ENCODE measurements at places on chromosomes 4 and X.

DNA sequence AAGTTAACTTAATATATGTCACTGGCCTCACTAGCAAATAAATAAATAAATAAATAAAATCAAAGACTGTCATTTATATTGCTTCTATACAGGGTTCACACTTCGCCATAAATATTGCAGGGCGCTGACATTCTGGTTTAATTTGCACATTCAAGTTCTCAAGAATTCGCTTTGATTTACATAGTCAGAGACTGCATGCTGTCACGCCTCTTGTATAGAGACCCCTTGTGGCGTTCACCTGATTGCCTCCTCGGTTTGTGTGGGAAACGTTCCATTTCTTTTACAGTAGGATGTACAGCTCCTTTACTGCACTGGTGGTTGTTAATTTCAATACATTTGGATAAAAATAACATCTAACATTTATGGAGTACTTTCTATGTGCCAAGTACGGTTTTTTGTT, 71.3 kb upstream of the ADGRG2 start:
- no peak for DNase-seq

- DNase-seq = no peak
Observed at GRCh38 chrX:9765737-9766097, at the start of gene GPR143. Gene GPR143, minus strand, starts transcription at chrX:9765847. Its CDS starts 30 bp downstream, at chrX:9765817.

GRCh38 chrX:140091125-140091886, 126.0 kb upstream of the CXorf66 start:
- DNase-seq = peak; percentile 83

GRCh38 chrX:149010853-149011224, 494.3 kb downstream of the IDS start:
- DNase-seq = no peak

GRCh38 chrX:40156470-40157227, 58.9 kb upstream of the BCOR start:
- DNase-seq = no peak

DNA sequence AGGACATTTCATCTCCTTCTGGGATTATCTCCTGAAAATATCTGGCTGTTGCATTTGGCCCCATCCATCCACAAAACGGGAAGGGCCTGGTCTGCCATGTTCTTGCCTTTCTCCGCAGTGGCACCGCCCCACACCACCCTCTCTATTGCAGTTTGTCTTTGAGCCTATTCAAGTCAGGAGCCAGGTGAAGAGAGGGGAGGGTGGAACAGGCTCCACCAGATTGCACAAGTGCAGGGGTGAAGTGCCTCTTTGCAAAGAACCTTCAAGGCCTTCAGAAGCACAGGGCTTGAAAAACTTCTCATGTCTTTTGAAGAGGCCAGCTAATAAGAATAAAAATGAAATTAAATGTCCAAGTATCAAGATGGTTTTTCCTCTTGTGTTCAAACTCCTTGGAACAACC, 28.7 kb downstream of the RS1 start:
- no peak for DNase-seq

- no peak for DNase-seq
Observed at GRCh38 chr4:85790582-85790981, 315.6 kb downstream of the ARHGAP24 start.

DNA sequence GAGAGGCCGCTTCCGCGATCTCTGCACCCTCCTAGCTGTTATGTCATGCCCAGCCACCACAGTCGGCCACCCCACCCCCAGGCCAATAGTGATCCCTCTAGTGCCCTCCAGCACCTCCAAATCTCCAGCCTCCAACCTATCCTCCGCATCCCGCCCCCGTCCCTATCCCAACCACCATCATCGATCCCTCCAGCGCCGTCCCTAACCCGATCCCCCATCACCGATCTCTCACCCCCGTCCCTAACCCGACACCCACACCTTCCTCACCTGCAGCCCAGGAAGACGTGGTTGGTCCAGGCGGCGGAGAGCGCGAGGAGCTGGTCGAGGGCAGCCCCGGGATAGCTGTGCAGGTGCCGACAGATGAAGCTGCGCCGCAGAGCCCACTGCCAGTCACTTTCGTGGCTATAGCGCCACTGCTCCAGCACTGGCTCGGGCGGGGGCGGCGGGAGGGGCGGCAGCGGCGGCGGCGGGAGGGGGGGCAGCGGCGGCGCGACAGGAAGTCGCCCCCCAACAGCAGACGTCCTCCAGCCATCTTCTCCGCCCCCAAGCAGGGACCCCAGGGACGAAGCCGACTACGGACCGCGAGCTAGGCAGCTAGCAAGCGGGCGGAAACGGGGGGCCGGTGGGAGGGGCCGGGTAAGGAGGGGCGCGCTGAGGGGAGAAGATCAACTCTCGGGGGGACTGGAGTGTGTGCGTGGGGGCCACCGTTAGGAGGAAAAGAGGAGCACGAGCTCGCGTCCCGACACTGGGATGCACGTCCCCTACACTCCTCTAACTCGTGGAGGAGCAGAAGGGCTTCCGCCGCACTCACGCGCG, 552 bp downstream of the NKRF start:
- DNase-seq = no peak

DNA sequence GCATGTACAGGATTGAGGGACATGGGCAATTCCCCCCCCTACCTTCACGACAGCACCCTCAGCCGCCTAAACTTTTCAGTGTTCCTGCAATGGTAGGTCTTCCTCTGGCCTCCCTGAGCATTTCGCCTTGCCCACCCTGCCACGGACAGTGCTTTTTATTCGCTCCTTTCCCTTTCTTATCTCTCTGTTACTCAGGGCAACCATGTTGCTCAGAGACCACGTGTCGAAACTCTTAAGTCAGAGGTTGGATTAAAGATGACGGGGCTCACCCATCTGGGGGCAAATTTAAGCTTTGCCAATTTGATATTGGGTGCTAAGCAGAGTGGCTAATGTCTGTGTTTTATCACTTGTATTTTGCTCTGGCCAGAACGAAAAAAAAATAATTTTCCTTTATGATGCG, 20.4 kb downstream of the TENM3 start:
- DNase-seq = peak; percentile 34

DNA sequence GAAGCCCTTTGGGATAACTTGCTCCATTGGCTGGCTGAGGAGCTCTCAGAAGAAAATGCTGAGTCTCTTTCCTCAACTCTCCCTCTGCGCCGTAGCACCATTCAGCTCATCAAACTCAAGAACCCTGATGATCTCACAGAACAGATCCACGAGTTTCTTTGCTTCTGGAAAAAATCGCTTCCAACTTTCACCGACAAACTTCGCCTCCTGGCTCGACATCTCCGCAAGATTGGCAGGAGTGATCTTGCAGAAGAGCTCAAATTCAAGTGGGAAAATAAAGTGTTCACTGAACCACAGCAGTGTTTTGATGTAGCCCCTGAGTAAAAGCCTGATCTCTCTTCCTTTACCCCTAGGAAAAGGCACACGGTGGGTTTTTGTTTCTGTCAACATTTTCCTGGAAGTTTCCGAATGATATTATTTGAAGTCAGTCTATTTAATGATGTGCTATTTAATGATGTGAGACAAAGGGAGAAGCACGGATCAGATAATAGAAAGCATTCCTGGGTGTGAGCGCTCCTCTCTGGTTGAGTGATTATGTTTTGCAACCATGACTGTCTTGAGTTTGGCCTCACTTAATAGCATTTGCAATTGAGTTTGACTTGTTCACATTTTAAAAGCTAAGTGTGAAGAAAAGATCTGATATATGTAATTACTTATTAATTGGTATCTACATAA, 62.2 kb downstream of the DTHD1 start:
- no peak for DNase-seq

GRCh38 chr4:70801265-70801809, 38.4 kb downstream of the GRSF1 start:
- no peak for DNase-seq

DNA sequence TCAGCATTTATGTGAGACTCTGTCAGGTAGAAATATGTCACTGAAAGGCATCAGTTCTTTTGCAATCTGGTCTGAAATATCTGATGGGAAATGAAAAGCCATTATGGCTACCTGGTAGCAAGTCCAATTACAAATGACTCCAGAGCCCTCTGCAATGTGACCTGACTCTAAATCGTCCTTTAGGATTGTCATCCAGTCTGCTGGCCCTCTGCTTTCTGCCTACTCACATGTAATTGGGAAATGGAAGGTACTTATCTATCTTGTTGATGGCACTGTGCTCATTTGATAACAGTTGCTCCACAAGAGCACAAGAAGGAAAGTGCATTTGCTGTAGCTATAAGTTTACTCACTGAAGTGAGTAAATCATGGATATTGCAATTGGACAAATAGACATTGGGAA, 799.8 kb downstream of the RAPGEF2 start:
- no peak for DNase-seq

GRCh38 chr4:8101213-8102075, 57.2 kb downstream of the ABLIM2 start:
- peak; percentile 88 for DNase-seq

GRCh38 chr4:6200011-6200921, at the start of gene JAKMIP1:
Gene JAKMIP1, minus strand, starts transcription at chr4:6200549. Its CDS starts 87,699 bp downstream, at chr4:6112850.
- peak; percentile 84 for DNase-seq

GRCh38 chr4:142405695-142406498, 440.2 kb downstream of the INPP4B start:
- no peak for DNase-seq

DNA sequence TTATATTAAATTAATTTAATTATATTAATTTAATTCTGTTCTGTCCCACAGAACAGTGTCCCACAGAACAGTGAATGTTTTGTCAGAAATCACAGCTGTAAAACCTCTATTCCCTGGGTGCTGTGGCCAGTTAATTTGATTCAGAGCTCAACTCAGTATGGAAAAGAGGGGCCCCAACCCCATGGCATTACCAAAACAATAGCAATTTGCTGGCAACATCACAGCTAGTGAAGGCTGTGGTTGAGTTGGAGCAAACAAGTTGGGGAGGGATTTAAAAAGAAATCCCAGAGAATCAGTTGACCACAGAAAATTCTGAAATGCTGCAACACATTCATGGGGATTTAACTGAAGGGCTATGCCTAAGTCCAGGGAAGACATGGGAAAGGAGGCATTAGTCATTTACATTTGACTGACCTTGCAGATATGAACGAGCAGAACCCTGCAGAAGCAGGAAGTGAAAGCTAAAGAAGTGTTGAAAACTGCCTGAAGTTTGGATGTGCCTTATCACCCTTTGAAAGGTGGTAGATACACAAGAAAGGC, 30.1 kb downstream of the PDHA2 start:
- DNase-seq = no peak

GRCh38 chr4:124945422-124945821, 232.9 kb upstream of the ANKRD50 start:
- DNase-seq = no peak

DNA sequence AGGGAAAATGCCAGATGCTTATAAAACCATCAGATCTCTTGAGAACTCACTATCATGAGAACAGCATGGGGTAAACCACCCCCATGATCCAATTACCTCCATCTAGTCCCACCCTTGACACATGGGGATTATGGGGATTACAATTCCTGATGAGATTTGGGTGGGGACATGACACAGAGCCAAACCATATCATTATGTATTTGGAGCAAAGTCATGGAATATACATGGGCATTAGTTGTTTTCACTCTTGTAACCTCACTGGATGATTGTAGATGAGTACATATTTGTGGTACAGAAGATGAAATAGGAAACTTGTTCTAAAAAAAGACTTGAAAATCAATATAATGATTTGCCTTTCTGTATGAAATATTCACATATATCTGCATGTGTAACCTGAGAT, 674.5 kb upstream of the BOD1L1 start:
- no peak for DNase-seq

DNA sequence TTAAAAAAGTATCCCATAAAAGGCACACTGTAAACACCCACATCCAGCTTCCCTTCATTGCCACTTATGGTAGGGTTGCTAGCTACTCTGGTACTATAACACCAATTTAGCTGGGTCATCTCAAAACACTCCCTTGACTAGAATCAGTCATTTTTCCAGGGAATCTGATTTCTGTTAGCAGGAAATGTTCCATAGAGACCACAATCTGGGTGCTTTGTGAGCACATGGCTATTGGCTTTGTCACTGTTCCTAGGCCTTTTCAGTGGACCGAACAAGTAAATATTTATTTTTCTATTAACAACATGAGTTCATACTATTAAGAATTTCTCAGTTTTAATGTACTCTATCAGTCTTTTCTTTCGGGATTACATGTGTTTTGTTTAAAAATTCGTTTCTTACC, 404.7 kb upstream of the GNPDA2 start:
- DNase-seq = no peak

- DNase-seq = no peak
Observed at GRCh38 chrX:53412446-53412845, 10.0 kb downstream of the SMC1A start.

DNA sequence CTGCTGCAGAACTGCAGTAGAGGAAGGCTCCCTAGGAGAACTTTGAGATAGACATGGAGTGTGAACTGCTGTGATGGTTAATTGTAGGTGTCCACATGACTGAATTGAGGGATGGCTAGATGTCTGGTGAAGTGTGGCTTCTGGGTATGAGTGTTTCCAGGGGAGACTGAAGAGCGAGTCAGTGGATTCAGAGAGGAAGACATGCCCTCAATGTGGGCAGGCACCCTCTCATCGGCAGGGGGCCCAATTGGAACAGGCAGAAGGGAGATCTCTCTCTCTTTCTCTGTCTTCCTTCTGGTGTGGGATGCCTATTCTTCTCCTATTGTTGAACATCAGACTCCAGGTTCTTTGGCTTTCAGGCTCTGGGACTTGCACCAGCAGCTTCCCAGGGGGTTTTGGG, 304.7 kb upstream of the GATB start:
- DNase-seq = no peak

DNA sequence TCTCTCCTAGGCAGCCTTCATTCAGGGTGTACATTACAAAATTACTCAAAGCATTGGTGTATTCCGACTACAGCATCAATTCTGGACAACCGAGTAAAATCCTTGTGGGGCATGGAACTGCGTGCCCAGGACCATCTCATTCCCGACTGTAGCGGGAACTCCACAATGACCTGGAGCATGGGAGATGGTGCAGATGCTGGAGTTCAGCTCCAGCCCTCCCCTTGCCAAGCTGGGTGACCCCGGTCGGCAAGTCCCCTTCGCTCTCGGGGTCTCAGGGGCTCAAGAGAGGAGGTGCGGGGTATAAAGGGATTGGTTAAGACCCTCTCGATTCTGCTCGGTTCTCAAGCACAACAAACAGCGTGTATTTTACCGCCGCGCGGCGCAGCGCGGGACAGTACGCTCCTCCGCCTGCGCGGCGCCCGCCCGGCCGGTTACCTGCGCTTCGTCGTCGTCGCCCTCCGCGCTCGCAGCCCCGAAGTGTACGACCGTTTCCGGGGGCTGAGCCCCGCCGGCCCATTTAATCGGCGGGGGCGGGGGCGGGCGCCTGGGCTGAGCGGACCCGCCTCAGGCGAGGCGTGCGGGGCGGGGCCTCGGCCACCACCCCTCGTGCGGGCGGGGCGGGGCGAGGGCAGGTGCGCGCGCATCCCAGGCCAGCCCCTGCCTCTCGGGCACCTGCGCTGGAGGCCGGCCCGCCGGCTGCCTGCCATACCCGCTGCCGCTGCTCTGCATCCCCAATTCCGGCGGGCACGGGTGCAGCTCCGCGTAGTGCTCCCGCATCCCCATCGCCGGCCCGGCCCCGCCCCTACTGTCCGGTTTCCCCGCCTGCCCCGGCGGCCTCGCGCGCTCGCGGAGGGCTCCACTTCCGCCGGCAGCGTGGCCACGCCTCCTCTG, at the start of gene G6PD:
Gene G6PD, minus strand, starts transcription at position 493 of the 891 bp plus-strand sequence. CDS start 691 bp downstream, outside the sequence.
- DNase-seq = no peak

GRCh38 chr4:123587983-123588494, 191.4 kb downstream of the SPRY1 start:
- DNase-seq = peak; percentile 69

GRCh38 chr4:115356176-115356575, 242.8 kb upstream of the NDST4 start:
- DNase-seq = no peak
